Astrocyte (in vitro differentiated cells and primary cell): ENCODE measurements at places on chromosomes 11 and 22. TPM values are rescaled to one million over a fixed set of nuclear protein-coding genes. Genes with fewer than 3 reads are reported as not detected.
A peak's percentile ranks its signal among the peaks of the same experiment; 100 is the strongest.

OMP gene
- 0.67 and 1.3 TPM in 2 replicates for total RNA-seq

ZBED4 gene
- 21.0 and 22.7 TPM in 2 replicates for total RNA-seq

TSSK2 gene
- total RNA-seq, result not detected in 2 replicates

GRCh38 chr11:124707829-124708228 lies 31.9 kb upstream of the NRGN start:
- DNase-seq, result no peak
- no peak overlapping the region for H3K4me3 ChIP-seq
- no peaks in the 10 kb centered on the region for H3K27me3 ChIP-seq
- H3K4me1 ChIP-seq, result no peaks in the 10 kb centered on the region
- no peak overlapping the region for H3K27ac ChIP-seq

DNA sequence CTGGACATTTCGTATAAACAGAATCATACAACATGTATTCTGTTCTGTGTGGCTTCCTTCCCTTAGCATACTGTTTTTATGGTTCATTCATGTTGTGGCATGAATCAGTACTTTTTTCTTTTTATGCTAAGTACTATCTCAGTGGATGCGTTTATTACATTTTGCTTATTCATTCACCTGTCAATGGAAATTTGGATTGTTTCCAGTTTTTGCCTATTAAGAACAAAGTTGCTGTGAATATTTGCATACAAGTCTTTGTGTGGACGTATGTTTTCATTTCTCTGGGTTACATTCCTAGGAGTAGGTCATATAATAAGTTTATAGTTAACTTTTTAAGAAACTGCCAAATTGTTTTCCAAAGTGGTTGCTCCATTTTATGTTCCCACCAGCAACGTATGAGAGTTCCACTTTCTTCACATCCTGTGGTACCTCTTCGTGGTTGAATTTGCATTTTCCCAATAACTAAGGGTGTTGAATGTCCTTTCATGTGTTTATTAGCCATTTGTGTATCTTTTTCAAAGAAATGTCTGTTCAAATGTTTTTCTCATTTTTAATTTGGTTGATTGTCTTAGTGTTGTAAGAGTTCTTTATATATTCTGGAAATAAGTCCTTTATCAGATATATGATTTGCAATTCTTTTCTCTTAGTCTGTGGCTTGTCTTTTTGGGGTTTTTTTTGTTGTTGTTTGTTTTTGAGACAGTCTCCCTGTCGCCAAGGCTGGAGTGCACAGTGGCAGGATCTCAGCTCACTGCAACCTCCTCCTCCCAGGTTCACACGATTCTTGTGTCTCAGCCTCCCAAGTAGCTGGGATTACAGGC lies 46.0 kb upstream of the MICAL2 start:
- no peaks in the 10 kb centered on the region for H3K27me3 ChIP-seq
- no peaks in the 10 kb centered on the region for H3K36me3 ChIP-seq
- no peak overlapping the region for H3K4me3 ChIP-seq
- H3K4me1 ChIP-seq, result peaks cover 24% of the 10 kb centered on the region

DNA sequence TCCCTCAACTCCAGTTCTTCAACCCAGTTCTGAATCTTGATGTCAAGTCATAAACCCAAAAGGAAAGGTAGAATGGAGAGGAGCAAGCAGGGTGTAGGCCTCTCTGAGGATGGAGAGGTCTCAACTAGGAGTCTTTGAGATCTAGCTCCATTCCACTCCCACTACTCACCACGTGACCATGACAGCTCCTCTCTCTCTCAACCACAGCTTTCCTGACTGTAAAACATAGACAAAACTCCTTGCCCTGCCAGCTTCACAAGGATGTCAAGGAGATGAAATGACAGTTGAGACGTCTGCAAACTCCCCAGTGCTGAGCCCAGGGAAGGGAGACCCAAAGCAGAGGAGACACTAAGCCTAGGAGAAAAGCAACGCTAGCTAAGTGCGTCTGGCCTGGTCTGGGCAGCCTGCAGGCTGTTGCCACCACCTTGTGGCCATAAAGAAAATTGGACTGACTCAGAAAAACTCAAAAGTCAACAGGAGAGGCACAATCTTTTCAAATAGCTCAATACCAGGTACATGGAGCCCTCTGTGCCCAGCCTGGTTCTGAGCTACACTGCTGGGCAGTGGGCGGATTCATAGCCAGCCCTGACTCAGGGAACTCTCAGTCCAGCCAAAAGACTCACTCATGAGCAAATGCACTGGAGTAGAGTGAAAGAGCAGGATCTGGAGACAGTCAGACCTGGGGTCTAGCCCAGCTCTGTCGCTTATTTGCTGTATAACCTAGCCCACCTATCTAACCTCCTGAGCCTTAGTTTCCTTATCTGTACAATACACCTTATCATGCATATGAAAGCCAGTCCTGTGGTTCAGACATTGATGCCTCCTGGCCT lies 3.4 kb downstream of the CLPB start:
- peak; percentile 29 for DNase-seq
- H3K4me1 ChIP-seq, result peaks cover 11% of the 10 kb centered on the region
- H3K4me3 ChIP-seq, result no peak overlapping the region
- no peak overlapping the region for H3K27ac ChIP-seq

GRCh38 chr11:116835042-116835772 lies 2.2 kb downstream of the APOA1 start:
- H3K4me1 ChIP-seq, result peaks cover 7% of the 10 kb centered on the region
- peak overlapping the region; percentile 29 for H3K4me3 ChIP-seq

GRCh38 chr11:35260342-35260985 lies 121.5 kb downstream of the CD44 start:
- H3K4me3 ChIP-seq, result no peak overlapping the region
- no peaks in the 10 kb centered on the region for H3K27me3 ChIP-seq
- peak; percentile 85 for DNase-seq
- peaks cover 11% of the 10 kb centered on the region for H3K4me1 ChIP-seq

- no peak overlapping the region for H3K27ac ChIP-seq
- no peak for DNase-seq
- peaks cover 18% of the 10 kb centered on the region for H3K4me1 ChIP-seq
- H3K36me3 ChIP-seq, result no peaks in the 10 kb centered on the region
Observed at GRCh38 chr11:69394234-69394868, 87.1 kb upstream of the LINC01488 start.
